ENCODE measurements at places on chromosomes 11 and 22.
A peak's percentile ranks its signal among the peaks of the same experiment; 100 is the strongest.

- DNase-seq = peak; percentile 92
Observed at GRCh38 chr11:129973809-129974208, 28.8 kb downstream of the PRDM10 start.

DNA sequence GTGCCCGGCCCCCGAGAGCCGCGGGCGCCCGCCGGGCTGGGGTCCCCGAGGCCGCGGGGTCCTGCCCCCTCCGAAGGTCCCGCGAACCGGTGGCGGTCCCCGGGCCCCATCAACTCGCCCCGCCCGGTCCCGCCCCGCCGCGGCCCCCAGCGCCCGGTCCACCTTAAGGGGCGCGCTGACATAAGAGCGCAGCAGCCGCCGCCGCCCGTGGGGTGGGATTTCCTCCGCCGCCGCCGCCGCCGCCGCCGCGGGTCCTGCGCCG, at the start of gene ZDHHC8:
ZDHHC8 (plus strand) TSS at position 208 of the 262 bp plus-strand sequence. CDS start 144 bp downstream, outside the sequence.
- DNase-seq = no peak

DNA sequence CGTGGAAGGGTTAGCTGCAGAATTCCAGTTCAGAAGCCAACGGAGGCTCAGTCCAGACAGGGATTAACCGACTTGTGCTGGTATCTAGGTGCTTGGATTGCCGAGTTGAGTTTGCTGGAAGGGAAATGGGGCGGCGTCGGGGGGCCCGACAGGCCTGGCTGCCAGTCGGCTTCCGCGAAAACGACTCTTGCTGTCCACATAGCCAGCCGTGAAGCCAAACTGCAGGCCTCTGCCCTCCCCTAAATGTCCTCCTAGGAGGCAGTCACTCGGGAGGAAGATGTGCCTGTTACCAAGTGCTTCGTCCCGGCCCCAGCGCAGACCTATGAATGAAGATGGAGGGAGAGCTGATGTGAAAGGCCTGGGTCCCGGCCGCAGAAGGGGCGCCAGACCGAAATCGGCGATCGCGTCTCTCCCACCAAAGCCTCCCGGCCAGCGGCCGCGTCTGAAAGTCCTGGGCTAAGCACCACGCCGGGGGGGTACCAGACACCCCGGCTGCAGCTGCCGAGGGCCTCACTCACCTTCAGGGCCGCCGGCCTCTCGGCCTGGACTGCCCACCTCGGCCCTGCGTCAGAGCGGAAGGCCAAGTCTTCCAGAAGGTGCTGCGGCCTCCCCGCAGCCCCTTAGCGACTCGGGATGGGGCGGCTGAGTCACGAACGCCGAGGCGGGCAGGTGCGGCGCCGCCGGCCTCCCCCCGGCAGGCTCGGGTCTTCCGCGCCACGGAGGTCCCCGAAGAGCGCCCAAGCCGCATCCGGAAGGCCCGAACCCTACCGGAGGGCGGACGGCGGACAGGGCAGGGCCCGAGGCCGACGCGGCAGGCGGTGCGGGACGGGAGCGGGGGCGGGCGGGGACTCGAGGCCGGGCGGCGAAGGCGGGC, 7.5 kb downstream of the DPAGT1 start:
- peak; percentile 64 for DNase-seq

GRCh38 chr11:98300719-98301118, 720.0 kb upstream of the CNTN5 start:
- DNase-seq = no peak

GRCh38 chr11:102530558-102530957, at the start of gene MMP7:
MMP7 (minus strand) TSS chr11:102530747; CDS start chr11:102530700, 47 bp downstream.
- no peak for DNase-seq

GRCh38 chr11:127470306-127470884, 469.8 kb upstream of the KIRREL3 start:
- peak; percentile 55 for DNase-seq

- DNase-seq = peak; percentile 67
Observed at GRCh38 chr11:126546191-126546590, 190.7 kb downstream of the ST3GAL4 start.

DNA sequence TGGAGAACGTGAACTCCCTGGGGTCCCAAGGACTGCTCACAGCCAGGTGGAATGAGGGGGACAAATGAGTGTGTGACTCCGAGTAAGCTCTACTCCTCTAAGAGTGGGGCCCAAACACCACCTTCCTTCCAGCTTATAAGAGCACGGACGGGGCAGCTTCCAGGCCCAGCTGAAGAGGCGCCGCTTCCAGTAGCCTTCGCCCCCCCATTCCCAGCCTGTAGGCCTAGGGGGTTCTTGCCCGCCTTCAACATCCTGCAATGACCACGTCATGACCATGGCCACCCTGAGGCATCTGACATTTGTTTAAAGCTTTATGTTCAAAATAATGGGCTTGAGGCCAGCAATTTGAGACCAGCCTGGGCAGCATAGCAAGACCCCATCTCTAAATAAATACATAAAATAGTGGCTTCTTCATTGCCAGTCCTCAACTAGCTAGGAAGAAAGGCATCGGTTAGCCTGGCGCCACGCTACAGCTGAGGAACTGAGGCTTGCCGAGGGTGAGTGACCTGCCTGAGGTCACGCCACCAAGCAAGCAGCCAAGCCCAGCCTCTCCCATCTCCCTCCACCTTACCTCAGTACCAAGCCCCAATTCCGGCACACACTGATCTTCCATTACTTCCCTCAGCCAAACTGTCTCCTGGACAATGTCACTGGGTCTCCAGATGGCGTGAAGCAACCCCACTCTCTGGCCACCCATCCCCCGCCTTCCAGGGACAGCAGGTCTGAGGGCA, 7.8 kb upstream of the TNFRSF13C start:
- peak; percentile 52 for DNase-seq

- DNase-seq = no peak
Observed at GRCh38 chr11:12889243-12889642, 119.9 kb upstream of the RASSF10 start.

GRCh38 chr11:129930743-129931142, 35.4 kb upstream of the NFRKB start:
- no peak for DNase-seq

DNA sequence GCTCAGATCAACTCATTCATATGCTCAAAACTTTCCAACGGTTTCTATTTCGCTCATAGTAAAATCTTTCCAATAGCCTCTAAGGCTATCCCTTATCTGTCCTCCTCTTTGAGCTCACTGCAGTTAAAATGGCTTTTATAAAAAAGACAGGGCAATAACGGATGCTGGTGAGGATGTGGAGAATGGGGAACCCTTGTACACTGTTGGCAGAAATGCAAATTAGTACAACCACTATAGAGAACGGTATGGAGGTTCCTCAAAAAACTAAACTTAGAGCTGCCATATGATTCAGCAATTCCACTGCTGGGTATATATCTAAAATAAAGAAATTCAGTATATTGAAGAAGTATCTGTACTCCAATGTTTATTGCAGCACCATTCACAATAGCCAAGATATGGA, 345.6 kb downstream of the DLG2 start:
- no peak for DNase-seq

DNA sequence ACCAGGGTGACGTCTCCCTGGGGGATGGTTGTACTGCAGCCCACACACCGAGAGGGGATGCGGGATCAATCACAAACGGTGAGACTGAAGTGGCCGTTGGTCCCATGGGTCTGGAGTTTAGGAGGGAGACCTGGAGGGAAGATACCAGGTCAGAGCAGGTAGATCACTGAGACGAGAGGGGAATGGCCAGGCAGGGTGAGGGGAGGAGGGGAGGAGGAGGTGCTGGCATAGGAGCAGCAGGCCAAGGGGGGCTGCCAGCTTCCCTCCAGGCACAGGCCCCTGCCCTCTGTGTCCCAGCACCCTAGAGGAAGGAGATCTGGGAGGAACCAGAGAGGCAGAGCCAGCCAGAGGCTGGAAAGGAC, 7.0 kb downstream of the MAPK8IP2 start:
- DNase-seq = no peak

DNA sequence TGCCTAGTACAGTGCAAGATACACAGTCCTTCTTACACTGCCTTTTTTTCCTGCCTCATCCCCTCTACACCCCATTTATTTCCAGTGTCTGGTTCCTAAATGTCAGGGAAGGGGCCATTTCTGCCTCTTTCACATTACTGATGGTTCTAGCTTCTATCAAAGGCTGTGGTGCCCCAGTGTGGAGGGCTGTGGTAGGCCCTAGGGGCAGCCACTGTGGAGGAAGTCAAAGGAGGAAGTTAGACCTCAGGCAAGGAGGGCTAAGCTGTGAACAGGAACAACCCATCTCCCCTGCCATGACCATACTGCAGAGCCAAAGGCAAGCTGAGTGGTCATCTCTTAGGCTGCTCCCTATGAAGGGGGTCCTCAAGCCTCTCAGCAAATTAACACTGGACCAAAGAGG, 81.9 kb upstream of the CRTAM start:
- DNase-seq = no peak

DNA sequence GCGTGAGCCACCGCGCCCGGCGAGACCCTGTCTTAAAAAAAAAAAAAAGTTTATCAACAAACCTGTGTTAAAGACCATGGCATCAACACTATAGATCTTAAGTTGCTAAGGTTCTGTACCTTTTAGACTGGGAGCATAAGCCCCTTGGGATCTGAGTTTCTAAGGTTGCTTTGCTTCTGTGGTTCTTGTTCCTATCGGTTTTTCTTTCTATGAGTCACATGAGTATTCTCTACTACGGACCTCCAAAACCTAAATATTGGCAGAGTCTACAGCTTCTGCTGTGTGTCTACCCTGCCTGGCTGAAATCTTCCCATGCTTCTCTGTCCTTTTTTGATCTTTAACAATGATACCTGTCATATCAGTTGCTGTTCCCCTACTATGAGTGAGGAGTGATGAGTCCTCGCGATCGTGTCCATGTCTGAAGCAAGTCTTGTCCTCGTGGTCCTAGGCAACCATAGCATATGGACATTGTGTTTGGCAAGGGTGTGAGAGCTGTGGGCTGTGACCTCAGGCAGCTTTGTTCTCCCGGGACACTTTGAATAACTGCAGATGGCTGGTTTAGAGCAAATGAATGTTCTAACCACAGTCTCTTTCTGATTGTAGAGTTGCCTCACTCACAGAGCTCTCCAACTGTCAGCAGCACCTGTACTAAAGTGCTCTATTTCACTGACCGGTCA, 9.0 kb upstream of the DLAT start:
- no peak for DNase-seq

- DNase-seq = no peak
Observed at GRCh38 chr11:127651888-127652221, 651.3 kb upstream of the KIRREL3 start.

GRCh38 chr11:18248561-18248960, at the start of gene SAA2:
SAA2 (minus strand) TSS chr11:18248668; CDS start chr11:18248011, 657 bp downstream.
- DNase-seq = no peak

- no peak for DNase-seq
Observed at GRCh38 chr11:13136272-13136596, 127.1 kb downstream of the RASSF10 start.

DNA sequence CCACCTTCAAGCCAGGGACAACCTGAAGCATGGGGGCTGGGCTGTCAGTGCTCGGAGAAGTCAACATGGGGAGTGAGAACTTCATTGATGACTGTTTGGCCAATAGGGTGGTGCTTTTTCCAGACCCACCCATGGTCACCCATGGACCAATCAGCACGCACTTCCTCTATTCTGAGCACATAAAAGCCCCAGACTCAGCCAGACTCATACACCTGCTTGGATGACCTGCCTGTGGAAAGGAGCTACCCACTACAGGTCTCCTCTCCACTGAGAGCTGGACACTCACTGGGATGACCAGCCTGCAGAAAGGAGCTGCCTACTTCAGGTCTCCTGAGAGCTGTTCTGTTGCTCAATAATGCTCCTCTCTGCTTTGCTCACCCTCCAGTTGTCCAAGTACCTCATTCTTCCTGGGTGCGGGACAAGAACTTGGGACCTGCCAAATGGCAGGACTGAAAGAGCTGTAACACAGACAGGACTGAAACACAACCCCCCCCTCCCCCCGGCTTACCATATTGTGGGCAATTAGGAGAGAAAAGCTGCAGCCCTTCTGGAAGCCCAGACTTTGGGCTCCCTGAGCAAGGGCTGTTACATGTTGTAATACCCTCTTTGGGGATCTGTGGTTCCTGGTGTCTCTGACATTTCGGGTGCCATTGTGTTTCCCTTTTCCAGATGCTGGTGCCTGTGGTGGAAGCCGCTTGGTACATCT, 44.4 kb upstream of the WNT11 start:
- peak; percentile 65 for DNase-seq
